ENCODE measurements at places on chromosomes 2 and 18. TPM values are rescaled to one million over a fixed set of nuclear protein-coding genes. Genes with fewer than 3 reads are reported as not detected.

DNA sequence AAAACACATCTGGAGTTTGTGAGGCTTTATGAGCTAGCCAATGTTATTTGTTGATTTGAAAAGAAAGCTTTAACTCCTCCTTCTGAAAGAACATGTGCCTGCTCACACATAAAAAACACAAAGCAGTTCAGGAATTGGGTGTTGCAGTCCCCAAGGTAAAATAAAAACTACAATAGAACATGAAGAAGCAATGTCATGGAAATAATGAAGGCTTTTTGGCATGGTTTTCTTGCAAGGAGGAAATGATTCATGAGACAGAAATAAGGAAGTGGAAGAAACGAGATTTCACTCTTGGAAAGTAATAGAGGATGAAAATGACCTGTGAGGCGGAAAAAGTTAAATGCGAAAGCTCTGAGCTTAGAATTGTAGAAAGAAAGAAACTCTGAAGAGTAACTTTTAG, 81.1 kb downstream of the TRIB2 start:
- DNase-seq = peak; percentile 44

DNA sequence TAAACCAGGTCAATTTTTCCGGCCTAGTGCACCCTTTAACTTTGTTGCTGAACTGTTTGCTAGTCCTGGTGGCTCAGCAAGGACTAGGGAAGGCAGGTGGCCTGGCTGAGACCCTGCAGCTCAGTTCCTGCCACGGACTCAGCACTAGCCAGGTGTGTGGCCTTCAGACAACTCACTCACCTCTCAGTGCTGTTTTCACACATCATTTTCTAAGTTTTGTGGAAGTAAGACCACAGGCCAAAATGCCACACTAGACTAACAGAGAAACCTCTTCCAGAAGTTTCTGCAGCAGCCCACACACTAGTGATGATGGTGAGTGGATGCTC, 65.9 kb upstream of the SLC1A4 start:
- DNase-seq = no peak

- DNase-seq = peak; percentile 94
These were observed 110.8 kb downstream of the FMNL2 start for GRCh38 chr2:152445791-152446201.

DNA sequence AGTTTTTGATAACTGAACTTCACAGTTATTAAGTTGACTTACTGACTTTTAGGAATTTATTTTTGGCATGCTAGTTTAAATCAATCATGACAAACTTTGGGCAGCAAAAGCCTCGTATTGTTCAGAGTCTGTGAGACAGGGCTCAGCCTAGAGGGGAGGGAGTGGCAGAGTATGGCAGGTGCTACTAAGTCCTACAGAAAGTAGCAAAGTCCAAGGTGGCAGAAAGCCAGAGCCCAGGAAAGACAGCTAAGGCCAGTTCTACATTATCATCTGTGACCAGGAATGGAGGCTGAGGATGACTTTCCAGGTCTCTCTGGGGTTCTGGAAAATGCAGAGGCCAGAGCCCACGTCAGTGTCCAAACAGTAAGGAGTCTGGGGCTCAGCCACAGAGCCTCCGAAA, 34.2 kb downstream of the CHST10 start:
- DNase-seq = no peak

DNA sequence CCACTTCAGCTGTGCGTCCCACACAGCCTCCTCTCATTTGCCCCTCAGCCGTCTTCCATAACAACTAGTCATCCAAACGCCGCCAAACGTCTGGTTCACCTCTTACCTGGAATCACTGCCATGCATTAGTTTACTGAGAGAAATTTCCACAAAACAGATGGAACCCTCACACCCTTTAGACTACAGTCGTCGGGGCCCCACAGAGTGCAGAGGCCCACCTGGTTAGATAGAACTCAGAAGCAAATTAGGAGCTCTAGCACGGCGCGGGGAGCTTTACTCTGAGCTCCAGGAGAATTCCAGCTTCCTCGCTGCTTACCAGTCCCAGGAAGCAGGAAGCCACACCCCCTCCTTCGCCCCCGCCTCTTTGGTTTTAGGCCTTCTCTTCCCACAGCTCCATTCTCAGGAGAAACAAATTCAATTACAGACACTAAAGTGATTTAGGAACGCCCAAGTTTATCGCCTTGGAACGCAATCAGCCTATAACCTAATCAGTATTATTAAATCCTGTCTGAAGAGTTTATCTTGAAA, 9.4 kb downstream of the RNU2-63P start:
- DNase-seq = no peak

GRCh38 chr2:205197468-205198139, 484.7 kb upstream of the NRP2 start:
- DNase-seq = no peak

GRCh38 chr18:75429975-75430374, 2.5 kb upstream of the SMIM21 start:
- no peak for DNase-seq

- no peak for DNase-seq
These were observed 148.7 kb downstream of the ESCO1 start for GRCh38 chr18:21451851-21452250.

DNA sequence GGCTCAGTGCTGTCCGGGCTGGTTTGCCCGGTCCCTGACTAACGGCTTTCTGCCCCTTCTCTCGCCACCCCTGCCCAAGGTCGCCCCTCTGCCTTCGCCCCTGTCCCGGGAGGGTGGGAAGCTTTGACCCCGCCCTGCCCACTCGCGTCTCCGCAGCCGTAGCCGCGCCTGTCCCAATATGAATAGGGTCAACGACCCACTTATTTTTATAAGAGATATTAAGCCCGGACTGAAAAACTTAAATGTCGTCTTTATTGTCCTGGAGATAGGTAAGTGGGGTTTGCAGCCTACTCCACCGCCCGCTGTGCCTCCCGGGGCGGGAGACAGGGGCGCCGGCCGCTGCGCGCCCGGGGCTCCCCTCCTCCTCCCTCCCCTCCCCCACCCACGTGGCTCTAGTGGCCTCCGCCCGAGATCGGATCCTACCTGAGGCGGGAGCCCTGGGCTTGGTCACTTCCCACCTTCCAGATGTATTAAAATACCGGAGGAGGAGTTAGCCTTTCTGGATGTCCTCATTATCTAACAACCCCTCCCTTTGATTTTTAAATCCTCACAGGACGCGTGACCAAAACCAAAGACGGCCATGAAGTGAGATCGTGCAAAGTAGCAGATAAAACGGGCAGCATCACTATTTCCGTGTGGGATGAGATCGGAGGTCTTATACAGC, 633 bp downstream of the NABP1 start:
- DNase-seq = no peak

DNA sequence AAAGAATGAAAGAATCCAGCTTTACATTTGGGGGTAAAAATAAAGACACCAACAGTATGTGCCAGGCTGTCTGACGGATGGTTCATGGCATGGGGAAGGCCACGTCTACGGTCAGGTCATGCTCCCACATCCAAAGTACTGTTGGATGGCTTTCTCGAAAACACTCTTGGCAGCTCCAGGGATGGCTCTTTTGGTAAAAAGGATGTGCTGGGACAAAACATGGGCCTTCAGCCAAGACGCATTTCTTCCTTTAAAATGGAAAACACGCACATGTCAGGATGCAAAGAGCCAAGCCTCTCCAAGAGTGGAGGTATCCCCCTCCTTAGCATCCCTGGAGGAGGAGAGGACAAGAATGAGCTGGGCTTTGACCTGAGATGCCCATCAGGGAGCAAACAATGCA, 376.5 kb upstream of the KLHL29 start:
- DNase-seq = no peak

DNA sequence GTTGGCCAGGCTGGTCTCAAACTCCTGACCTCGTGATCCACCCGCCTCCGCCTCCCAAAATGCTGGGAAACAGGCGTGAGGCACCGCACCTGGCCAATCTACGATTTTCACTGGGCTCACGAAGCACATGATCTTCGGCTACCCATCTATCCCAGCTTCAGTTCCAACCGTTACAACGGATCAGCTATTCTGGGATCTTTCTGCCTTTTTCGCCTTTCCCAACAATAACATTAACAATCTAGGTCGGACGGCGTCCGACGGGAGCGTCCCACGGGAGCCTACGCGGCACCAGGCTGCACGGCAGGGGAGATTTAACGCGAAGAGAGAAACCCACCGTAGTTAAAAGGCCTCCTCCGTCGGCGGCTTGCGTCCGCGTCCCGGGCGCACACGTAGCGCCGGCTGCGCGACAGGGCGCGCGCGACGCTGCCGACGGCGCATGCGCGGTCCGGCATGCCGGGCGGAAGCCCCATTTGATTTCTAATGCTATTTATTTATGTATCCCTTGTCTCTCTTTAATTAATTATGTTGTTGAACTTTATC, at the start of gene MSL3B:
TSS of gene MSL3B (minus strand) at position 394 of the 540 bp plus-strand sequence.
- DNase-seq = peak; percentile 42

DNA sequence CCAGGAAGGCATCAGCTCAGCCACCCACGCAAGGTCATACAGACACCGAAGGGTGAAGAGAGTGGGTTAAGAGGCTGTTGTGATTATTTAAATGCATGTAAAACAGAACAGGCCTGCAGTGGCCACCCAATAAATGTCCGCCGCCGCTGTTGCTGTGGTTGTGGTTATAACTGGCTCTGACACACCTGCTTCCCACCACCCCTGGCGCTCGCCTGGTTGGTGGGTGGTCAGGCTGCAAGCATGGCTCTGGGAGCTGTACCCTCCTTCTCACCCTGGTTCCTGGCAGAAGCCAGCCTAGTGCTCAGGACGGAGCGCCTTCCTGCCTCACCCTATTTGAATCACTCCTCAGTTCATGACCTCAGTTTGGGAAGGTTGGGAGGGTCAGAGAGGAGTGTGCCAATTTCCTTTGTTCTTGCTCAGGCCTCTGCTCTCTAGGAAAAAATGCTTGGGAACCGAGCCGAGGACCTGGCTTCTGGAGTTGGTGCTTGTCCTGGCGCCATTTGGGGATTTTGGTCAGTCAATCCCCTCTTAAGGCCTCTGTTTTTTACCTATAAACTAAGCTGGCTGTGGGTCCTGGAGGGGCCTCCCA, 5.3 kb upstream of the CRYBA2 start:
- no peak for DNase-seq

DNA sequence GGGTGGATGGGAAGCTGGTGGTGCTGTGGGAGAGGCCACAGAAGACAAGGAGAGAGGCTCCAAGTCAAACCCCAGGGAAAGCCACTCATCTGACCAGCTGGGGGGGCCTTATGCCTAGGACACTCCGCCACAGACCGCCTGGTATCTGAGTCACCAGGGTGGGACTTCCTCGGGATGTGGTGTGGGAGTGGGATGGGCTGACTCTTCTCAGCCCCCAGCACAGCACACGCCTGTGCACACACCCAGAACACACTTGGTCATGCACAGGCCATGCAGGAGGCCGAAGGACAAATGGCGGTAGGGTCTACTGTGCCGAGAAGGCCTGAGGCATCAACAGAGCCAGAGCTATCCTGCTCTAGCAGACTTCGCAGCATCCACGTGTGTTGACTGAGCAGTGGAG, 136.4 kb downstream of the INHBB start:
- no peak for DNase-seq

Gene SULT1C2
- not detected for total RNA-seq

Gene ZNF892
- total RNA-seq = 2.7 TPM

Gene CPS1
- 20.1 TPM for total RNA-seq
